Tibial artery (tissue), 4 donors: ENCODE measurements at places on chromosomes 13 and 19.

DNA sequence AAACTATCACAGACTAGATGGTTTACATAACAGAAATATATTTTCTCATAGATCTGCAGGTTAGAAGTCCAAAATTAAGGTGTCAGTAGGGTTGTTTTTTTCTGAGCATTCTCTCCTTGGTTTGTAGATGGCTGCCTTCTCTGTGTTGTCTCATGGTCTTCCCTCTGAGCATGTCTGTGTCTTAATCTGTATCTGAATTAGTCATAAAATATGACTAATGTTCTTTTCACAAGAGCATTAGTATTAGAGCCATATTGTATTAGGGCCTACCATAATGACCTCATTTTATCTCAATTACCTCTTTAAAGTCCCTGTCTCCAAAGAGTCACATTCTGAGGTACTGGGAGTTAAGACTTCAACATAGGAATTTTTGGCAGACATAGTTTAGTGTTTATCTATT, 77.2 kb upstream of the OBI1 start:
- no peak overlapping the region for H3K4me3 ChIP-seq
- no peaks in the 10 kb centered on the region for H3K27me3 ChIP-seq
- H3K27ac ChIP-seq, result no peak overlapping the region
- no peak for DNase-seq
- H3K36me3 ChIP-seq, result no peaks in the 10 kb centered on the region
- no peaks in the 10 kb centered on the region for H3K4me1 ChIP-seq

DNA sequence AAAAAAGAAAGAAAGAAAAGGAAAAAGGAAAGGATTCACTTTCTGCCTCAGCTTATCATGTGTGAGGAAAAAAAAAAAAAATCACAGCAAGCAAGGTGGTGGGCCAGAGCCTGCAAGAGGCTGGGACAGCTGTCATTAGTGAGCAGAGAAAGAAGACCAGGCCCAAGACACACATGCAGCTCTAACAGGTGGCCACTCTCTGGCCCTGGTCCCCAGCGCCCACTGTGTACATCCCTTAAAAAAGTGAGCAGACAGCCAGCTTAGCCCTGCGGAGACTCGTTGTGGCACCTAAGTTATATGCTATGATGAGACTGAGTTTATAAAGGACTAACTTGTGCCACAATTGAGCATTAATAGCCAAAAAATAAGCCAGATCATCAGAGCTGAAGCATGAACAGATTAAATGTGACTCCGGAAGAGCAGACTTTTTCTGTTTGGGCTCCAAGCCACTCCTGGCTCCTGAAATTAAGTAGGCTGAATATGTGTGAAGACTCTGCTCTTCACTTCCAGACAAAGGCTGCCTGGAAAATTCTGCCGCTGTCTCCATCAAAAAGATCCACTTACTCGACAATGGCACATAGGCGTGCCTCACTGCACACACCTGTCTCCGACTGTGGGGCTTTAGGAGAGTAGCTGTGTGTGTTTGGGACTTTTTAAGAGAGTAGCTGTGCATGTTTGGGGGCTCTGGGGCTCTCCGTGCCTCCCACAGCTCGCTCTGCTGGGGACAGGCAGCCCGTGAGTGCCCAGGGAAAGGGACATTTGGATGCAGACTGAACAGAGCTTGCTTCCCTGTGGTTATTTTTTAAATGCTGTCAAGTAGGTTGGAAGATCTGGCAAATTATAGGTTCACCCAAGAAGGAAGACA, 55.0 kb downstream of the LATS2 start:
- no peak overlapping the region for H3K4me3 ChIP-seq
- H3K27me3 ChIP-seq, result no peaks in the 10 kb centered on the region

DNA sequence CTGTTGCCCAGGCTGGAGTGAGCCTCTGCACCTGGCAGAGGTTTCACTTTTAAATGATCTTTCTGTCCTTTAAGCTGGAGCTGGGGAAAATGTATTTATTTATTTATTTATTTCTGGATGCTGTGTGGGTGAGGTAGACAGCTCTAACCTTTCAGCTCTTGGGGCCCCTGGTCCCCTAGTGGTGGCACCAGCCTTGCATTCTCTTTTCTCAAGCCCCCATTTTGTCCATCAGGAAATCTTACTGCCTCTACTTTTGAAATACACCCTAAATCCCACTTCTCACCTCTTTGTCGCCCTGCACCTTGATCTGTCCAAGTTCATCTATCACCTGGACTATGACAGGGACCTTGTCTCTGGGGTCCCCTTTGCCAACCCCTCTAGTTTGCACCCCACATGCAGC, 2.1 kb upstream of the B9D2 start:
- DNase-seq, result no peak
- no peaks in the 10 kb centered on the region for H3K4me1 ChIP-seq
- H3K36me3 ChIP-seq, result no peaks in the 10 kb centered on the region
- H3K4me3 ChIP-seq, result no peak overlapping the region

- peaks cover 83% of the 10 kb centered on the region for H3K27me3 ChIP-seq
- no peak overlapping the region for H3K4me3 ChIP-seq
- no peak overlapping the region for H3K27ac ChIP-seq
- H3K36me3 ChIP-seq, result no peaks in the 10 kb centered on the region
These were observed 28.2 kb downstream of the ATP8B3 start for GRCh38 chr19:1783874-1784273.

- H3K27me3 ChIP-seq, result no peaks in the 10 kb centered on the region
- DNase-seq, result no peak
- H3K4me1 ChIP-seq, result no peaks in the 10 kb centered on the region
- no peak overlapping the region for H3K27ac ChIP-seq
- H3K36me3 ChIP-seq, result no peaks in the 10 kb centered on the region
These were observed 1.9 kb upstream of the F7 start for GRCh38 chr13:113103646-113104045.

- no peak for DNase-seq
- no peaks in the 10 kb centered on the region for H3K27me3 ChIP-seq
- H3K36me3 ChIP-seq, result no peaks in the 10 kb centered on the region
- no peak overlapping the region for H3K27ac ChIP-seq
- no peaks in the 10 kb centered on the region for H3K4me1 ChIP-seq
These were observed 98.0 kb upstream of the DIAPH3 start for GRCh38 chr13:60261432-60262351.

- no peak for DNase-seq
- H3K36me3 ChIP-seq, result peaks cover 11% of the 10 kb centered on the region
- H3K27ac ChIP-seq, result no peak overlapping the region
- H3K4me3 ChIP-seq, result peak overlapping the region; percentile 8
- no peaks in the 10 kb centered on the region for H3K27me3 ChIP-seq
These were observed 32.8 kb downstream of the TMEM161A start for GRCh38 chr19:19105365-19106055.

- H3K4me1 ChIP-seq, result no peaks in the 10 kb centered on the region
- H3K4me3 ChIP-seq, result no peak overlapping the region
- H3K27me3 ChIP-seq, result peaks cover 2% of the 10 kb centered on the region
- no peaks in the 10 kb centered on the region for H3K36me3 ChIP-seq
- no peak overlapping the region for H3K27ac ChIP-seq
These were observed 51.5 kb downstream of the SOX21 start for GRCh38 chr13:94660695-94661326.
